ENCODE measurements at places on chromosomes 5 and 9.

- DNase-seq: no peak
Observed at GRCh38 chr5:170312666-170313065, 15.1 kb upstream of the LCP2 start.

GRCh38 chr9:128372188-128372641 lies 1.0 kb downstream of the URM1 start:
- DNase-seq: no peak

DNA sequence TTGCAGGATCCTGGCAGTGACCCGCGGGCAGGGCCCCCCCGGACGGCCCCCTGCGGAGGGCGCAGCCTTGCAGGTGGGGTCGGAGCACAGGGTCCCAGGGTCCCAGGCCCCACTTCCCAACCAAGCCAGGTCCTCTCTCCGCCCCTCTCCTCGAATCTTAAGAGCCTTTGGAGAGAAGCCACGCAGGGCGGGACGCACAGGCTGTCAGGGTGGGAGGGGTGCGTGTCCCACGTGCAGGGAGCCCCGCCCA lies 18.4 kb upstream of the EGFL7 start:
- DNase-seq: no peak

GRCh38 chr9:33287087-33287490 lies 3.2 kb upstream of the NFX1 start:
- DNase-seq: peak; percentile 37

DNA sequence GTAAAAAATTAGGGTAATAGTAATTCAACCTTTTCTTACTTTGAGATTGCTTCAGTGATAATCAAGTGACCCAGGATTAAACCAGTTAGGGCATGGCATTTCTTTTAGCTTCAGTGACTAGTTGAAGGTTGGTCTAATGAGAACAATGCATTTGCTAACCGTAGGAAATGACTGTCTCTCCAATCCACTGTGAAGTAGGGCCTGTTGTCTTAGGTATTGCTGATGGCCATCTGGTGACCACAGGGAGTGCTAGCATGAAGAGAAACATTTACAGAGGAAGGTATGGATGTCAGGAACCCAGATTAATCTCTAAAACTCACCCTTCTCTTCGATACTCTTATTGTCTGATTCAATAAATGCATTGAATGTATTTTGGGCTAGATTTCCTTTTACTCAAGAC lies 535.9 kb upstream of the SEMA6A start:
- no peak for DNase-seq

DNA sequence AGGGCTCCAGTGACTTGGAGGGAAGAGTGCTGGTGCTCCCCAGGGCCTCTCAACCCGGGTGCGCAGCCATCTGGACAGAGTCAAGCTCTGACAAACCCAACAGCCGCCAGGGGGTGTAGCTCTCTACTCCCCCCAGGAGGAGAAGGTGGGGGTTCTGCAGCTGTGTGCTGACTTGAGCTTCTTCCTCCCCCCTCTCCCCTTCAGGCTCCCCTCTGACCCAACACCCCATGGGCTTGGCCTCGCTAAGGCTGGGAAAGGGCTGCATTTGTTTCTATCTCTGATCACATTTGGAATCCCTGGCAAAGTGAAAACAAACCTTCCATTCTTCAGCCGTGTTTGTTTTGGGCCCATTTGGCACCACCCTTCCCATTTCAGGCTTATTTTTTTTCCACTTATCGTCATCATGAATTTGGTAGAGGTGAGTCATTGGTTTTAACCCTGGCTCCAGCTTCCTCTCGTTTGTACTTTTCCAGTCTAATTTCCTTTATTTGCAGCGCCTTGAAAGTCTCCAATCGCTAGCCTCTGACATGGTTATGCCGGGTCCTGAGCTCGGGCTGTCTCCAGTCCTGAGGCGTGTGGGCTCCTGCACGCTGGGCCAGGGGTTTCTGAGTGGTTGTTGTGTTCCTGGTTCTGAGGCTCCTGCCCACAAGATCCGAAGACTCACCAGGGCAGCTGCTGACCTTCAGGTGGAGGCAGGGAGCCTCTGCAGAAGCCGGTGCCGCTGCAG lies 36.1 kb downstream of the DAP start:
- DNase-seq: peak; percentile 69

DNA sequence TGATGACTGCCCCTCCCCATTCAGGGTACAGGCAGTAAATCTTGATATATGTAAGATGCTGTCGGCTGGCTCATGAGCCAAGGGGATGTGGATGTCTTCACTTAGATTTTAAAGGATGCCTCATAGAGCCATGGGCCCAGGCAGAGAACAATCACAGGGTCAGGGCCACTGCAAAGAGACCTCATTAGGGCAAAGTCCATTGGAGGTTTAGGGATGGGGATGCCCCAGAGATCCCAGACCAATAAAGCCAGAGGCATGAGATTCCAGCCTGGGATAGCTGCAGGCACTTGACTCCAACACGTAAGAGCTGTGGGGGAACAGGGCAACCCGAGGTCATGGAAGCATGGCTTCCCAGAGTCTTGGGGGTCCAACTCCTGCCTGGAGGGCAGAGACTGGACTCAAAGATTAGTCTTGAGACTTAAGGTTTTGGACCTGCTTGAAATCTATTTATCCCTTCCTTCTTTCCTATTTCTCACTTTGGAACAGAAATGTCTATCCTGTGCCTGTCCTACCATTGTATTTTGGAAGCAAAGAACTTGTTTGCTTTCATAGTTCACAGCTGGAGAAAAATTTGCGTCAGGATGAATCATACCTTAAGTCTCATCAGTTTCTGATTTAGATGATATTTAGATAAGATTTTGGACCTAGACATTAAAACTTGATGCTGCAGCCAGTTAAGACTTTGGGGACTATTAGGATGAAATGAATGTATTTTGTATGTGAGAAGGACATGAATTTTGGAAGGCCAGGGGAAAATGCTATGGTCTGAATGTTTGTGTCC lies 101.3 kb upstream of the ADRA1B start:
- DNase-seq: no peak

- no peak for DNase-seq
Observed at GRCh38 chr9:79145442-79145841, 426.3 kb upstream of the TLE4 start.

GRCh38 chr9:126162611-126163381 lies 163.8 kb upstream of the MVB12B start:
- no peak for DNase-seq

GRCh38 chr5:126852841-126853271 lies 75.9 kb downstream of the LMNB1 start:
- DNase-seq: no peak

- no peak for DNase-seq
Observed at GRCh38 chr5:39187831-39188731, 31.3 kb downstream of the FYB1 start.

GRCh38 chr9:95091601-95092261 lies 225.8 kb downstream of the FANCC start:
- DNase-seq: peak; percentile 87

DNA sequence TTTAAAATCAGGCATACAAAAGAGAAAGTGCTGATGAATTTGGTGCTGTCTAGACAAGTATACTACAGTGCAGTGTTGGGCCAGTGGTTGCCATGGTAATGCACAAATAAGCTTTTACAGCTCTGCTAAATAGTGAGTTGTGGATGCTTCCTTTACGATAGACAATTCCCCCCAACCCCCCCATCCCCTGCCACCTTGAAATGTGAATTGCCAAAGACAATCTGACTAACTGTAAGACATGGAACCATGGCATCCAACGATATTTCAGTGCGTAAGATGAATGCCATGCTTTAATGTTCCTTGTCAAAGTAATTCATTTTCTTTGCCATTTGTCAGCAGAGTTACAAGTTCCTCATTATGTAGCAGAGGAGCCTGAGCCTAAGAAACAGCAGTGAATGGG lies 91.5 kb upstream of the NREP start:
- DNase-seq: no peak

DNA sequence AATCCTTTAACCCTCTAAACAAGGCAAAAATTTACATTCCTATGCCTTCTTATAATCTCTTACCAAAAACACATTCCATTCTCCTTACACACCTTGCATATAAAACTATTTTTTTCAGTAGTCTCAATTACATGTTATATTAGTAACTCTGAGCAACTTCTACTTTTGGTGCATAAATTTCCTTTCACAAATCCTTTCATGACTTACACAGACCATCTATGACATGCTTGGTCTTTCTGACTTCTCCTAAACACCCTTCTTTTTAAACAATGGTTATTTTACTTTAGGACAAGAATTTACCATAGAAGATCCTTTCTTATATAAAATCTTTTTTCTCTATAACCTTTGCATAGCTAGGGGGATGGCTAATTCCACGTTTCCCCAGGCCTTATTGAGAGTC lies 208.0 kb upstream of the ARRDC3 start:
- no peak for DNase-seq

DNA sequence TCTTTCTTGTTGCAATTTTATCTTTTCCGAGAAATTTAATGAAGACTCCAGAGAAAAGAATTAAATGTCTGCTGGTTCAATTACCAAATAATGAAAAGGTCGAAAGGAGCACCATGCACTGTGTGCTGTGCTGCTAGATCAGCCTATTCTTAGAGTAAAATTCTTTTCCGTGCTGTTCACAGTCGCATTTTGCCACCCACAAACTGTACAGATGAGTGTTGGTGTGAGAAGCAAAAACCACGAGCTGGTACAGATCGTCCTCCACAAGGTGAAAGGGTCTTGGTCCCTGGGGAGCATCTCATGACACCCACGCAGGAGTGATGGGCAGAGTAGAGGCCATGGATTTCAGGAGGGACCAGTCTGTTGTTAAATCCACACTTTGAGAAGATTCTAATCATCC lies 143.8 kb upstream of the PUM3 start:
- DNase-seq: no peak

DNA sequence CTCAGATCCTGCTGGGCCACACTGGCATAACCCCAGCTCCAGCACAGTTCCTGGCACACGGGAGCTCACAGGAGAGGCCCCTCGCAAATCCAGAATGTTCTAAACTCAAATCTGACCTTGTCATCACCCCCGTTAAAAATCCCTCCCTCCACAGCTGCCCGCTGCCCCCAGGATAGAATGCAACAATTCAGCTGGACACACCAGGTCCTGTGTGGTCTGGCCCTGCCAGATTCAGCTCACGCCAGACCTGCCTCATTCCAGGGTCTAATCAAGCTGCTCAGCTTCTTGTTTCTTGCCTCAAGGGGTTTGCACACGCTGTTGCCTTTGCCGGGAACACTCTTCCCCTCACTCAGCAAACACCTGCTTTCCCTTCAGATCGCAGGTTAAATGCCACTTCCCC lies 45.0 kb upstream of the ASS1 start:
- DNase-seq: no peak

- no peak for DNase-seq
Observed at GRCh38 chr5:159912033-159912800, 4.1 kb upstream of the ADRA1B start.

DNA sequence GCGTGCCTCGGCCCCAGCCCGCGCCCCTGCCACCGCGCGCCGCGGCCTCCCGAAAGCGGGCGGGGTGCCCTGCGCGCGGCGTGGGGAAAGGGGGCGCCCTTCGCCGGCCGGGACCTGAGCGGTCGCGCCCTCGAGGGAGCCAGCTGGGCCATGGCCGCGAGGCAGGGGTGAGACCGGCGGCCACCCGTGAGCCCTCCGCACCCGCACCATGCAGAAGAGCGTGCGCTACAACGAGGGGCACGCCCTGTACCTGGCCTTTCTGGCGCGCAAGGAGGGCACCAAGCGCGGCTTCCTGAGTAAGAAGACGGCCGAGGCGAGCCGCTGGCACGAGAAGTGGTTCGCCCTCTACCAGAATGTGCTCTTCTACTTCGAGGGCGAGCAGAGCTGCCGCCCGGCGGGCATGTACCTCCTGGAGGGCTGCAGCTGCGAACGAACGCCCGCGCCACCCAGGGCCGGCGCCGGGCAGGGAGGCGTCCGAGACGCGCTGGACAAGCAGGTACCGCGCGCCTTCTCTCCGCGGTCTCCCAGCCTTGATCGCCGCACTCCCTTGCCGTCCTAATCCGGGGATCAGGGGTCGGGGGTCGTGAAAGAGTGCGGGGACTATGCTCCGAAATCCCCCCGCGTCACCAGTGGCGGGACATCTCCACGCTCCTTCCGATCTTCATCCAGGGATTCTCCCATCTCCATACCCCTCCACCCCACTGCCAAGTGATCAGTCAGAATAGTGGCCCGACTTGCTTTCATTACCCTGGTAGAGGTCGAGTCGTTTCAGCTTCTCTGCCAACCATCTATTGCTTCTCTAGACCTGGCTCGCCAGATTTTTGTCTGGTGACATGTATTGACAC lies 590 bp downstream of the RASGRF2 start:
- no peak for DNase-seq

GRCh38 chr9:123798195-123798594 lies 131.7 kb downstream of the DENND1A start:
- DNase-seq: no peak
